Effector memory CD4-positive, alpha-beta T cell (primary cell): ENCODE measurements at places on chromosomes 16 and 17.

GRCh38 chr16:89841275-89841674, 13.0 kb downstream of the SPIRE2 start:
- DNase-seq = peak; percentile 39

DNA sequence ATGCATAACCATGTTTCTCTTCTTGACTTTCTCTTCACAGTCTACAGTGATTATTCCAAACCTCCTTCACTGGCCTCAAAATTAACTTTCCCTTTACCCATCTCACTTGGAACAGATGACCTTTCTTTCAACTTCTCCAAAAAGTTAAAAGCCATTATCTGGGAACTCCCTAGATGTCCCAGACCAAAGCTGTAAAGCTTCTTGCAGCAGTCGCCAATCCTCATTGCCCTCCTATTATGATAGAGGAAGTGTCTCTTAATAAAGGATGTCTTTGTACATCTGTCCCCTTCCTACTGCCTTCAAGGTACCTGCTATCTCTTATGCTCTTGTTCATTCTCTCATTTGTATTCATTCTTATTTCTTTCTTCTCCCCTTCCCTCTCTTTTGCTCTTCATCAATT, 127.5 kb downstream of the MRTFB start:
- no peak for DNase-seq

DNA sequence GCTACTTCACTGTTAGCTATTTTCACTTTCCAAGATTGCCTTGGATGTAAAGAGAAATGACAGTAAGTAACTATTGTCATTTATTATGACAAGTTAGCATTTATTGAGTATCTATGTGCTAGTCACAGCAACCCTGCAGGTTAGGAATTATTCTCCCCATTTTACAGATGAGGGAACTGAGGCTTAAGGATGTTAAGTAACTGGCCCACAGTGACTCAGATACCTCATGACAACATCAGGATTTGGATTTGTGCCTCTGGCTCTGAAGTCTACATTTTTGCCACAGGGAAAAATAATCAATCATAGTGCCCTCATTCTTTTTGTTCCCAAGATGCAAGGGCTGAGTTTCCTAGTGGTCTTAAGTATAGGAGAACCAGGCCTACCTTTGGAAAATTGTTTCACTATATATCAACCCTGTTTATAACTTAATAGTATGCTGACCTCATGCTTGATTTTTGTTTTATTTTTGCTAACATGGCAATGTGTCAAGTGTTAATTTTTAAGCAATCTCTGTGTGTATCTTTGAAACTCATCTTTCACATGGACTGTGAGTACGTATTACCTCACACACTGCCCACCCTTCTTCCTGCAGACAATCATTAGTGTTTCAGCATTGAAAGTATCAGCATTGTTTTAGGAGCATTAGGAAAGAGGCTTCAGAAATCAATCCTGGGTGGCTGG, 105.0 kb downstream of the TANGO6 start:
- DNase-seq = no peak

DNA sequence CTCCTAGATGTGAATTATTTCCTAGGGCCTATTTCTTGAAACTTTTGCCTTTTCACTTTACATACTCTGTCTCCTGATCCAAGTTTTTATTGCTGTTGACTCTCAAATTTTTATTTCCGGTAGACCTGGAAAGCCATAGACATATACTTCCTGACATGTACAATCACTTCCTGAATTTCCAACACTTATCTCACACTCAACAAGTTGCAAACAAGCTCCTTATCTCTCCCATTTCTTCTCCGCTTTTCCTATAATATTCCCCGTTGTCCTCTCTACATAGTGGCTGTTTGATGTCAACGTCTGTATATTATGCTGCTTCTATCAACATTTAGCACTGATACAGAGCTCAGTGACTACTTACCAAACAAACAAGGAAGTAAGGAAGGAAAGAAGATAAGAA, 59.3 kb downstream of the IKZF3 start:
- DNase-seq = no peak

- no peak for DNase-seq
Measured at GRCh38 chr17:73929860-73930430, 273.5 kb upstream of the RPL38 start.

DNA sequence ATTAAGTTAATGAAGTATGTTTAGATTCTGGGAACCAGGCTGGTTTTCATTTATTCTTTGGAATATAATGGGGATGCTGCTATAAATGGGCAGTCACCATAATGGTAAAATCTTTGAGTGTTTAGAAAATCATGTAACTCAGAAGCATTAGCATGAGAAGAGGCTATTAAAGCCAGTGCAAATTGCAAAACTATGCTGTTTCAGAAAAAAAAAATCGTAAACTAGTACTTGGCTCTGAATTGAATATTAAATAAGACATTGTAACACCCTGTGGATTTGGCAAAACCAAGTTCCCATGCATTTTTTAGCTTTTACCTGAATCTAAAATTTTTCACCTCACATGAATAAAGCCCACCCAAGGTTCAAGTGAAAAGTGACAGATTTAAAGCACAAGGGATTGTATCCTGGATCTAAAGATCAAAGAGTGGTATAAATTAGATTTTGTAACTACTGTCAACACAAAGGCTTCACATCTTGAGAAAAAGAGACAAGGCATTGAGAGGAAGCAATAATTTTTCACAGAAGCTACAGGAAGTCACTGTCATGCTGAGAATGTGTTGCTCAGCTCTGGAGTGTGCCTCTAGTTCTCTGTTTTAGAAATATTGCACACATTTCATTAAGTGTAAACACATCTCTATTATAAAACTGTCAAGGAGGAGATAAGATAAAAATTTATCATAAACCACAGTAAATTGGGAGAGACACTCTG, 142.2 kb downstream of the ABCA8 start:
- no peak for DNase-seq

DNA sequence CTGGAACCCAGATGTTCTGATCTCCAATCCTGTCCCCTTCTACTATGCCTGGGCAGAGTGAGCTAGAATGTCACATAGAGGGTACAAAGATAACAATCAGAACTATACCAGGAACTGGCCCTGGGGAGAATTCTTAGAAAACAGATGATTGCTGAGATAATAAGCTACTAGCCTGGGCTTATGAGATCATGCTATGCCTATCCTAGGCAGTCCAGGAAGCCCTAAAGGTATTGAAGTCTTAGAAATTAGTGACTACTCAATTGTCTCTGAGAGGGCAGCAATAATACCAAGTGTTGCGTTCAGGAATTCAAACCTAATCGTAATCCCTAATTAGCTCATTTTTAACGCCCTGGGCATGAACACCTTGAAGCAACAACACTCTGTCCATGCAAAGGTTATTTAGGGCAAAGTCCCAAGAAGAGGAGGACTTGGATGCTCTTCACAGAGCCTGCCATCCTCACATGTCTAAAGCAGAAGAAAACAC, 77.1 kb downstream of the MMD start:
- DNase-seq = no peak

- no peak for DNase-seq
Measured at GRCh38 chr17:39955726-39956225, 7.0 kb upstream of the GSDMA start.

- DNase-seq = no peak
Measured at GRCh38 chr17:37786481-37786880, 41.6 kb upstream of the HNF1B start.

DNA sequence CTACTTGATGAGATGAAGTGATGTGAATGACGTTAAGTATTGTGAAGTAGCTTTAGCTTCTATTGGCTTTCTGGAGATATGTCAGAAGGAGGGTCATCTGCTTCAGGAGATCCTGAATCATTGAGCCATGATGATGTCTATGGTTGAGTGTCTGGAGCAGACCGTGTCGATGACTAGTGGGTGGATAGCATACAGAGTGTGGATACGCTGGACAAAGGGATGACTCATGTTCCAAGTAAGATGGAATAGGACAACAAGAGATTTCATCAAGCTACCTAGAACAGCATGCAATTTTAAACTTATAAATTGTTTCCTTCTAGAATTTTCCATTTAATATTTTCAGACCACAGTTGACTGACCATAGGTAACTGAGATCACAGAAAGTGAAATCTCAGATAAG, 116.1 kb upstream of the RBBP6 start:
- no peak for DNase-seq

GRCh38 chr17:50118076-50118827, 11.7 kb downstream of the SAMD14 start:
- no peak for DNase-seq

DNA sequence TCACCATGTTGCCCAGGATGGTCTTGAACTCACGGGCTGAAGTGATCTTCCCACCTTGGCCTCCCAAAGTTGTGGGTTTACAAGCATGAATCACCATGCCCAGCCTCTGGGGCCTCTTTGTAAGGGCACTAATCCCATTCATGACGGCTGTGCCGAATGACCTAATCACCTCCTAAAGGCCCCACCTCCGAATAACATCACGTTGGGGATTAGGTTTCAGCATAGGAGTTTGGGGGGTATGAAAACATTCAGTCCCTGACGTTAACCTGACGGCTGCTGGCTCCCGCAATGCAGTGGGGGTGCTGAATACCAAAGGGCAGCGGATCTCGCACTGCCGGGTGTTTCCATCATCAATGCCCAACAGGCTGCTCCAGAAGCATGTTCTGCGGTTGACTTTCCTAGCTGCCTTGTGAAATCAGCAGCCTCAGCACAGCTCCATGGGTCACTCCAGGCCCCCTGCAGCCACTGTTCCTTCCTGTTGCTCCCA, 120.8 kb upstream of the SEC14L1 start:
- DNase-seq = no peak

DNA sequence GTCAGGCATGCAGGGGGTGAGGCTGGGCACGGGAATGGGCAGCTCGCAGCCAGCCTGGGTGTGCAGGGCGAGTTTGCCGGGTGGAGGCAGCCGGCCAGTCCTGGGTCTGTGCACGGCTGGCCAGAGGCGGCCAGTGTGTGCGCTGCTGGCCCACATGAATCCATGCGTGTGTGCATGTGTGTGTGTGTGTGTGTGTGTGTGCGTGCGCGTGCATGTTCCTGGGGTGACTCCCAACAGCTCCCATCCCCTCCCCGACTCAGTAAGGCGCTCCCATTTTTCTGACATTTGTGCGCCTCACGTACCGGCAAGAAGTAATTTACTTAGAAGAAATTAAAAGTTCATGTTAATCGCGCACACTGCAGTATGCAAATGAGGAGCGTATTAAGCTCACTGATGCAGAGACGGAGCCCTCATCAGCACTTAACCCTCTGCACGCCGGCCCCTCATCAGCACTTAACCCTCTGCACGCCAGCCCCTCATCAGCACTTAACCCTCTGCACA, 55.4 kb upstream of the ACSF3 start:
- no peak for DNase-seq

GRCh38 chr16:23629516-23629915, 11.6 kb downstream of the PALB2 start:
- DNase-seq = no peak

DNA sequence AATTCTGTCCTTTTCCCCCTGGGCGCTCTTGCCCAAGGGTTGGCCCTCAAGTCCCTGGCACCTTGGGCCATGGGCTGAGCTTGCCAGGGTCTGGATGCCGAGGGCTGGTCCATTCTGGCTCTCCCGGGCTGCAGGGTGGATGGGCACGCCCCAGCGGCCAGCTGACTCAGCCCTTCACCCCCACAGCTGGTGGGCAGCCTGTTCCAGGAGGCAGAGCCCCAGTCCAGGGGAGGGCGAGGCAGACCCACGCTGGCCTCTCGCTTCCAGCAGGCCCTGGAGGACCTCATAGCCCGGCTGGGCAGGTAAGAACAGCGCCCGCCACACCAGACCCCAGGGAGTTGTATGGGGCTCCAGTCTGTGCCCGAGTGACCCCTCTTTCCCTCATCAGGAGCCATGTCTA, 15.0 kb downstream of the MYO15B start:
- DNase-seq = no peak

DNA sequence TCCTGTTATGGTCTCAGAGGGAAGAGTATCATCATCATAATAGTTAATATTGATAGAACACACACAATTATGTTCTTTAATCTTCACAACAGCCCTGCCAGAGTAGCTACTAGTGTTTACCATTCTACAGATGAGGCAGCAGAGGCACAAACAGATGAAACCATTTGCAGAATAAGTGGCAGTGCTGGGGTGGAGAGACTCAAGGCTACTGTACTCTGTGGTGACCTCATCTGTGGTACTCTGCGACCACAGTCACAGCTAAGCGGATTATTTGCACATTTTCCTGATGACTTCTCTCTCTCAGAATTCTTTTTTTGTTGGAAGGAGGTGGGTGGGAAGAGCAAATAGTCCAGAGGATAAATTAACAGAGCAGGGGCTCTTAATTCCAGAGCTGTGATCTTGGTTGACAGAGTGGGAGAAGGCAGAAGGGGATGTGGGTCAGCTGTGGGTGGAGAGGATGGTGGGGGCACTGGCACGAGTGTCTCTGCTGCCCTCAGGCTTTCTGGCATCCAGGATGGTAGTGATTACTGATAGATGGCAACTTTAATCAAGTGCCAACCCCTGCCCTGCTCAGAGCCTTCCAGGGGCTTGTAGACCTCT, 41.8 kb downstream of the MRM1 start:
- no peak for DNase-seq

DNA sequence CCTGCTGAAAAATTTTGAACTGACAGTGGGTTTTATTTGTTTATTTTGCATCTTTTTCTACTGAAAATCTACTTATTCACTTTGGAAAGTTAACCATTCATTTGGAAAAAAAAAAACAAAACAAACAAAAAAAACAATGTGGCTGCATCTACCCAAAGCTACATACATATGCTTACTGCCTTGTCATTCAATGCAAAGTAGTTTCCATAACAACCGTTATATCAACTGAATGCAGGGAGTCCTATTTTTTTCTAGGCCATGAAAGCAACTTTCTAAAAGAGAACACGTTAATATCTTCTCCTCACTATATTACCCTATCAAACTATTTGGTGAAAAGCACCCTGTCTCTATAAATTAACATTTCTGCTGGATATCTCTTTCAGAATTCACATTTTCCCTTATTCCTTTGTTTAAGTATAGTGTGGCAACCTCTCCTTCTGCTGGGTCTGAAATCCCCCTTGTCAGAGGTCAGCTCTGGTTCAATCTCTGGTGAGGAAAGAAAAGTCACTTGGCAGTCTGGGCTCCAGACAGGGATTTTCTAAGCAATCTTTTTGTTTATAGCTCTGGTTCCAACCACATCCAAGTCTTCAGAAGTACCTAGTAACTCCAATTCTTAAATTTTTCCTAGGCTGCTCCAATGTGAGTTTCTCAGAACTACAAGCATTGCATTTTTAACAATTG, 528.4 kb upstream of the TOM1L1 start:
- no peak for DNase-seq

GRCh38 chr17:74960570-74961342, 11.8 kb downstream of the HID1 start:
- DNase-seq = no peak

DNA sequence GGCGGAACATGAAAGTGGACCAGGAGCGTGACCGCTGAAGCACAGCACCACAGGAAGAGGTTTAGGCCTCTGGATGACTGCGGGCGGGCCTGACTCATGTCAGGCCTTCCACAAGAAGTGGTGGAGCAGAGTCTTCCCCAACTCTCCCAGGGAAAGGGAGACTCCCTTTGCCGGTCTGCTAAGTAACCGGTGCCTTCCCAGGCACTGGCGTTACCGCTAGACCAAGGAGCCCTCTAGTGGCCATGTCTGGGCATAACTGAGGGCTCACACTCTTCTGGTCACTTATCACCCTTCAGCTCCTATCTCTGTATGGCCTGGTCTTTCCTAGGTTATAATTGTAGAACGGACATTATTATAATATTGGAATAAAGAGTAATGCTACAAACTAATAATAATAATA, 1931.9 kb downstream of the TP53TG3F start:
- no peak for DNase-seq
